ENCODE measurements at places on chromosomes 12 and 14. TPM values are rescaled to one million over a fixed set of nuclear protein-coding genes. Genes with fewer than 3 reads are reported as not detected.

GNB3 gene
- 14.3 TPM for total RNA-seq

RHOJ gene
- total RNA-seq = not detected

SLC15A5 gene
- not detected for total RNA-seq

LRFN5 gene
- 1.8 TPM for total RNA-seq

DNA sequence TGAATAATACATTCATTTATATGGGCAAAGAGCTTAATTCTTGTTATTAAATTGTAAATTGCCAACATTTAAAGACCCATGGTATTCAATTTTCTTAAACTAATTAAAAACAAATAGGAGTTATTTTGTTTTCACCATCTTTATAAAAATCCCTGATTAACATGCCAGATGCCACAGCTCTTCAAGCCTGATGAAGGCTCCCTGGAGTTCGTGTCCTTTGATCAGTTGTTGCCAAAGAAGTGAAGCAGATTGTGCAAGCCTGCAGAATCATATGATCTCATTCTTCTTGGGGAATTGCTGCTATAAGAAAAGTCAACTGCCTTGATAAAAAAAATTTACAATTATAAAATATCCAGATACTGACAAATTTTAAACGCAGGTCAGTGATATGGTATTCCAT lies 288.3 kb upstream of the PPFIA2 start:
- no peaks in the 10 kb centered on the region for H3K27me3 ChIP-seq
- no peak overlapping the region for H3K4me3 ChIP-seq
- H3K36me3 ChIP-seq = no peaks in the 10 kb centered on the region
- DNase-seq = no peak
- no peaks in the 10 kb centered on the region for H3K4me1 ChIP-seq

All from endodermal cell (in vitro differentiated cells).